ENCODE measurements at places on chromosomes 12 and 14.

DNA sequence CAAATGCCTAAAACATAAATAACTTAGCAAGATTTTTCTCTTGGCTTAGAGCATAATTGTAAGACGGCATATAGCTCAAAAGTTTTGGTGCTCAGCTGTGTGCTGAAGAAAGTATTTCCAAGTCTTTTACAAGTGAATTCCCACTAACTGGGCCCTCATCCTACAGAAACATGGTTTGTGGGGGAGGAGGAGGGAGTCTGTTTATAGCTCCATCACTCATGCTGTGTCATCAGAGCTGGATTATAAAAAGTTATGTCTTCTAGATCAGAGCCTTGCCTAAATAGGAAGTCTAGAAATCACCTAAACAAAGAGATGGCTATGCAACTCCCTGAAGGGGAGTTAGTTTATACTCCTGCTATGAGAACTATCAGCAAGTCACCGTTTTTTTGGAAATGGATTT lies 65.9 kb upstream of the OTOGL start:
- no peak for DNase-seq

DNA sequence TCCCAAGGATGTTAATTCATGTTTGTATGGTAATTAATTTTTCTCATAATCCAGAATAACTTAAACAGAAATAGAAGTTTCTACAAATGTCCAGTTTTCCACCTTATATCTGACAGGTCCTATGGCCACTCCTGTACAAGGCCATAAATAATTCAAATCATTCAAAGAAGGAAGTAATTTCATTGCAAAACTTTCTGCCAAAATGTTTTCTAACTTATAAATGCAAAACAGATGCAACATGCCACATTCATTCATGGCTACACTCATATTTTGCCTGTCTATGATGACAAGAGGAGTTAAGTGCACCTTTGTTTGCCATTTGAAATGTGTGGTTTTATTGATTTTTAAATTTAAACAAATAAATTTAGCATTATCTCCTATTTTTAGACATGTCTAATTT lies 34.4 kb downstream of the ITPR2 start:
- no peak for DNase-seq

GRCh38 chr14:100755649-100756048 lies 29.0 kb downstream of the DLK1 start:
- DNase-seq, result no peak

GRCh38 chr14:100725587-100726387 lies 905 bp upstream of the DLK1 start:
- no peak for DNase-seq

DNA sequence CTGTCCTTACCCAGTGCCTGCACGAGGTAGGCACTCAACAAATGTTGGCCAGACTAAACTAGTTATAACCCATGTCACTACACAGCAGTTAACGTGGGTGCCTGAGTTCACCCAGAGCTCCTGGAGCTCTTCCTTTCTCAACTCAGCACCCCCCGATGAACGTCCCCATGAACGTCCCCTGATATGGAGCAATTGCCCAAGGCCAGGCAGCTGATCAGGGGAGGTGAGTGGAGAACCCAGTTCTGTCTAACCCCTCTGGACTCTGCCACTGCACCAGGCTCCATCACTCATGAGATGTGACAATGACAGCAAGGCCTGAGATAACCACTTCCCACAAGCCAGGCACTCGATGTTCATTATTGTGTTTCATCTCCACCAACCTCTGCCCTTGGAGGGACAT lies 199.0 kb downstream of the BCL11B start:
- DNase-seq, result no peak

All from activated T-cell treated with anti-CD3 and anti-CD28 coated beads, Interleukin-2, amount 50 U/mL, for 48 hours (primary cell).